NCI-H146 (cell line): ENCODE measurements at places on chromosomes 5 and 9.

DNA sequence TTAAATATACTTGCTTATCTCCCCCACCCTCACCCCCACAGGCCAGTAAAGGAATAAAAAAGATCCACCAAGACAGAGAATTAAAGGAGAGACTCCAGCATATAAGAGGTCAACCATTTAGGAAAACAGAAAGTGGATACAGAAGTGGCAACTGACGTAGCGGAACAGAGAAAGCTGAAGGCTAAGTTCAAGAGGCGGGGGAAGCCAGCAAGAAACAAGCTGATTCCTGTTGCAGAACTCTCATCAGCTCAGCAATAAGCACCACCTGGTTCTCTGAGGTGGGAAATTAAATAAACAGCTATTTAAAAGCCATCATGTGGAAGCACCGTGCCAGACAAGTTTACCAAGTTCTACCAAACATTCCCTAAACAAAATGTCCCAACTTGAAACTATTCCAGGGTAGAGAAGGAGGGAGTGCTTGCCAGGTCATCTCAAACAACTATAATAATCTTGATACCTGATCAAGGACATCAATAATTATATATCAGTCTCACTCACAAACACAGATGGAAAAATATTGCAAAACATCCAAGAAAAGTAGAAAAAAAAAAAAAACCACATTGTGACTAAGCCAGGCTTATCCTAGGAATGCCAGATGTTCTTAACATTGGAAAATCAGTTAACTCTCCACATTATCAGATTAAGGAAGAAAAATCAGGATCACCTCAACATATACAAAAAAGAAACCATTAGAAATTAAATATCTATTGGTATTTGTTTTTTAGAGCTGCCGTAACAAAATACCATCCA lies 7.3 kb upstream of the ARL15 start:
- DNase-seq, result no peak

- DNase-seq, result no peak
Observed at GRCh38 chr9:89312222-89312571, 1.2 kb downstream of the CKS2 start.

DNA sequence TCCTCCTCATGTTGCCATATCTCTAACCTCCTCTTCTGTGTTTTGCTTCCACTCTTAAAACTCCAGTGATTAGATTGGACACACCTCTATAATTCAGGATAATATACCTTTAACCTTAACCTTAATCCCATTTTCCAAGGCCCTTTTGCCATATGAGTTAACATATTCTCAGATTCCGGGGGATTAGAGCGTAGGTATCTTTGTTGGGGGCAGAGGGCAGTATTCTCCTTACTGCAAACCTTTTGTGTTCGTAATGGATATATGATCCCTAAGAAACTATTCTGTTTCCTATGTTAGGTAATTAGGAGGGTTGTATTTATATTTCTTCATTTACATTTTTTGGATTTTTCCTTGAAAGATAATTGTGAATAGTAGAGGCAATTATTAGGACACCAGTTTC lies 99.5 kb downstream of the VPS13A start:
- no peak for DNase-seq

- peak; percentile 87 for DNase-seq
Observed at GRCh38 chr5:124662181-124662781, 84.2 kb downstream of the ZNF608 start.

DNA sequence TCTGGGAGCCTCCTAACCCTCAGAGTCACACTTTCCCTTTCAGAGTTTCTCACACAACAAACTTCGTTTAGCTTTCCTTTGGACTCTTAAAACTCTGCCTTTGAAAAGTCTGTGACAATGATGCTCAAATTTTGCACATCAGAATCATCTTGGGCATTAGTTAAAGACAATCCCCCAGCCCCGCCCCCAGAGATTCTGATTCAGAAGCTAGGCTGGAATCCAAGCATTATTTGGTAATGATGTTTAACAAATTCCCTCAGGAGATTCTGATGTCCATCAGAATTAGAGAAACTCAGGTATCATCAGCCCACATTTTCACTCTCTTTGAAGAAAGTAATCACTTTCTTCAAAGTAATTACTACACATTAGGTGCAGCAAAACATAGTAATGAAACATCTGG lies 9.6 kb upstream of the PLPP1 start:
- no peak for DNase-seq

- DNase-seq, result no peak
Observed at GRCh38 chr9:73093740-73094379, 57.8 kb upstream of the ANXA1 start.

GRCh38 chr5:39282561-39282960 lies 63.2 kb upstream of the FYB1 start:
- DNase-seq, result no peak

GRCh38 chr5:143222287-143223231 lies 180.9 kb downstream of the NR3C1 start:
- peak; percentile 44 for DNase-seq

- peak; percentile 30 for DNase-seq
Observed at GRCh38 chr9:131178382-131178781, 53.0 kb downstream of the NUP214 start.

DNA sequence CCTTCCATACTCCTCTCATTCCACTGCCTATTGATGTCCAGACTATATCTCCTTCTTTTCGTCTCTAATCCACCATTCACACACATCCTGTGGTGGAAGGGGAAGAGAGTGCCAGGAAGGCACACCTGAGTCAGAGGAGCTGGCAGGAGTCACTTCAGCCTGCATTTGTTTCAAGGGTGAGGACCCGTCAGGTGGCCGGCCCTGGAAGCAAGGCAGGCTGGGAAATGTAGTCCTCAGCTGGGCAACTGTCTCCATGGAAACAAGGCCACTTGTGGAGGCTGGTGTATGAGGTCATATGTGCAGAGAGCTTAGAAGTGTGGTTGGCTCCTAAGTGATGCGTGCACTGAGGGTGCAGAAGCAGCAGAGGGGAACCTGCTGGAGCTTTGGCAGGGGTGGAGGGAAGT lies 278.4 kb downstream of the NSG2 start:
- peak; percentile 3 for DNase-seq

GRCh38 chr9:104879555-104880309 lies 48.2 kb downstream of the ABCA1 start:
- DNase-seq, result no peak

- no peak for DNase-seq
Observed at GRCh38 chr5:6296524-6296923, 81.8 kb downstream of the MED10 start.

DNA sequence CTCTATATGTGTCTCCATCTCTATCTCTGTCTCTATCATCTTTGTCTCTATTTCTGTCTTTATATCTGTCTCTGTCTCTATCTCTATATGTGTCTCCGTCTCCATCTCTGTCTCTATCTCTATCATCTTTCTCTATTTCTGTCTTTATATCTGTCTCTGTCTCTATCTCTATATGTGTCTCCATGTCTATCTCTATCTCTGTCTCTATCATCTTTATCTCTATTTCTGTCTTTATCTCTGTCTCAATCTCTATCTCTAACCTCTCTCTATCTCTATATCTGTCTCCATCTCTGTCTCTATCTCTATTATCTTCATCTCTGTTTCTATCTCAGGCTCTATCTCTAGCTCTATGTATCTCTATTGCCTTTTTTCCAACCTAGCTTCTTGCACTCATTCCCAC lies 37.0 kb downstream of the IRX4 start:
- no peak for DNase-seq

DNA sequence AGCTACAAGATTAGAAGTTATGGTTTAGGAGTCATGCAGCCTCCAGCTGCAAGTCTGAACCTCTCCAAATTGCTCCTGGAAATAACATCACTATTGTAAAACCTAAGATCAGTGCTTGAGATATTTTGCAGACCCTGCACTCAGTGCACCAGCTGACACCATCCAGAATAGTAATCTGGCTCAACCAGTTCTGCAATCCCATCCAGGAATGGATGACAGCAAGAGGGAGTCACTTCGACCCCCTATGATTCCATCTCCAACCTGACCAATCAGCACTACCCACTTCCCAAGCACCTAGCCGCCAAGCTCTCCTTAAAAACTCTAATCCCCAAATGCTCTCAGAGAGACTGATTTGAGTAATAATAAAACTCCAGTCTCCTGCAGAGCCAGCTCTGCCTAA lies 37.9 kb upstream of the NR4A3 start:
- DNase-seq, result no peak

DNA sequence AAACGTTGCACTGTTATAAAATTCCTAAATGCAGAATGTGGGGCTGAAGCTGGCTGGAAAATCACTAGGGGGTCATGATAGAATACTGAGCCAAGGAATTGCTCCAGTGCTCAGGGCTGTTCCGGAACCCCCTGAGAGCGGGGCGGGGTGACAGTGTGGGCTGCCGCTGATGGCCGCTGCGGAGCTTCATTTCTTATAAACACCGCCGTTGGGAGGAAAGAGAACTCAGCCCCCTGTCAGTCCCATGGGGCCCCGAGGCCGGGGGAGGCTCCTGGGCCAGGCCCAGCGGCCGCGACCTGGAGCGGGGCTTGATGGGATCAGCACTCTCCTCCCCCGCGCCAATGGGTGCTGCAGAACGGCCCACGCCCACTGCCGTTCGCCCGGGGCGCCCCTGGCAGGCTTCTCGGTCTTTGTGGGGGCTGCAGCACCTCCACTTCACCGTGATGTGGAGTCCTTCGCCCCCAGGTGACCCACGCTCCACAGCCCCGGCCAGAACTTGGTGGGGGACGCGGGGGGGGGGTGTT lies 5.2 kb upstream of the IRF1 start:
- peak; percentile 73 for DNase-seq

DNA sequence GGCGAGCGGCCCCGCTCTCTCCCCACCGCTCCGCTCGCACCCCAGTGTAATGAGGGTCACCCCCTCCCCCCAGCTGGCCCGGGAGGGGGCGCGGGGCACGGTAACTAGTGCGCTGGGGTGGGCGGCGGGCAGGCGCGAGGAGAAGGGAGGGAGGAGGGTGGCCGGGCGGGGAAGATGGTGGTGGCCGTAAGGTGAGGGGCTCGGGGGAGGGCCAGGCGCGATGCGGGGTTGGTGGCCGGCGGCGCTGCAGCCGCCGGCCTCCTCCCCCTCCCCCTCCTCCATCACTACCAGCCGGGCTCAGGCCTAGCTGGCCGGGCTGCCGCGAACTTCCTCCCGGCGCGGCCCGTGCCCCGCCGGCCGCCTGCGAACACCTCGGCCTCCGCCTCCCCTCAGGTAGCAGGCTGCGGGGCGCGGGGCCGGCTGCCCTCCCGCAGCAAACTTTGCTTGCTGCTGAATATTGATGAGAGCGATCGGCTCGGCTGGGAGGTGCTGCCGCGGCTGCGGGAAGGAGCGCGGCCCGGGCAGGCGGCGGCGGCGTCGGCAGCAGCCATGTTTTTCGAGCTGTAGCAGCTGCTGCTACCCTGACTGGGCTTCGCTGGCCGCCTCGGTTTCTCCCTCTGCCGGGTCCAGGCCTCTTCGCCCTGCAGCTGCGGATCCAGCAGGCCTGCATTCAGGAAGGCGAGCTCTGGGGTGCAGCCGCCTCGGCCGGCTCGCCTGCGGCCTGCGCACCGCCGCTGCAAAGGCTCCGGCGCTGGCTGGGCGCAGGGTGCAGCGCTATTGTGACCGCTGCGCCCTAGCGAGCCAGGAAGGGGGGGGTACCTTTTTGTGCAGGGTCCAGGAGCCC lies 502 bp downstream of the NSD1 start:
- peak; percentile 55 for DNase-seq

- peak; percentile 73 for DNase-seq
Observed at GRCh38 chr9:31032206-31032605, 1352.2 kb upstream of the ACO1 start.

- DNase-seq, result no peak
Observed at GRCh38 chr5:154830596-154830995, 19.8 kb downstream of the FAXDC2 start.

DNA sequence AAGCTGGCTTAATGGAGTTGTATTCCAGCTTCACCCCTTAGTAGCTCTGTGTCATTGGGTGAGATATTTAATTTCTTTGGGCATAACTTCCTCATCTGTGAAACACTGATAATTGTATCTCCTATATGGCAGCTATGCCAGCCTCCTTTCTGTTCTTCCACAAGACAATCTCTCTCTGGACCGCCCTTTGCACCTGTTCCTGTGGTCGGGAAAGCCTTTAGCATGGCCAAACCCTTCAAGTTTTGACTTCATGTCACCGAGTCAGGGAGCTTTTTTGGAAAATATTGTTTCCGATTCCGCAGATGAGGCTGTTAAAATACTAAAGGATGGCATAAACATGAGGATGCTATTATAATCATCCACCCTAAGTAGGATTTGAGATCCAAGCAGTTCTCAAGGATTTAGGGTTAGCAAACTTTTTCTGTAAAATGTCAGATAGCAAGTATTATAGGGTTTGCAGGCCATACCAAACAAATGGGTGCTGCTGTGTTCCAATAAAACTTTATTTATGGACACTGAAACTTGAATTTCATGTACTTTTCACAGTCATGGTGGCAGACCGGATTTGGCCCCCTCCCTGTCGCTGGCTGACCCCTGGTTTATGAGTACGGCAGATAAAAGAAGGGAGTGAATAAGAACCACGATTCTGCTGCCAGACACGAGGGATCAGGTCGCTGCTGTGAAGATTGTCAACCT lies 695 bp upstream of the NDFIP1 start:
- no peak for DNase-seq

- no peak for DNase-seq
Observed at GRCh38 chr5:17252543-17252942, 35.1 kb downstream of the BASP1 start.

DNA sequence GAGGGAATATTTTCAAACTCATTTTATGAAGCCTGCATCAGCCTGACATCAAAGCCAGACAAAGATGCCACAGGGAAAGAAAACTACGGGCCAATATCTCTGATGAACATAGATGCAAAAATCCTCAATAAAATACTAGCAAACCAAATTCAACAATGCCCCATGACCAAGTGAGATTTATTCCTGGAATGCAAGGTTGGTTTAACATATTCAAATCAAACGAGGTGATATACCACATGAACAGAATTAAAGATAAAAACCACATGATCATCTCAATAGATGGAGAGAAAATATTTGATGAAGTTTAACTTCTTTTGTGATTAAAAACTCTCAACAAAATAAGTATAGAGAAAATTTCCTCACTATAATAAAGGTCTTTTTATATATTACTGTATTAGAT lies 792.0 kb upstream of the ZNF608 start:
- DNase-seq, result no peak

- peak; percentile 97 for DNase-seq
Observed at GRCh38 chr9:38068701-38069628, at the start of gene SHB. TSS of gene SHB (minus strand) at chr9:38069227. CDS start at chr9:38068645, 582 bp downstream.

GRCh38 chr5:90844931-90845330 lies 286.3 kb downstream of the ADGRV1 start:
- DNase-seq, result no peak

DNA sequence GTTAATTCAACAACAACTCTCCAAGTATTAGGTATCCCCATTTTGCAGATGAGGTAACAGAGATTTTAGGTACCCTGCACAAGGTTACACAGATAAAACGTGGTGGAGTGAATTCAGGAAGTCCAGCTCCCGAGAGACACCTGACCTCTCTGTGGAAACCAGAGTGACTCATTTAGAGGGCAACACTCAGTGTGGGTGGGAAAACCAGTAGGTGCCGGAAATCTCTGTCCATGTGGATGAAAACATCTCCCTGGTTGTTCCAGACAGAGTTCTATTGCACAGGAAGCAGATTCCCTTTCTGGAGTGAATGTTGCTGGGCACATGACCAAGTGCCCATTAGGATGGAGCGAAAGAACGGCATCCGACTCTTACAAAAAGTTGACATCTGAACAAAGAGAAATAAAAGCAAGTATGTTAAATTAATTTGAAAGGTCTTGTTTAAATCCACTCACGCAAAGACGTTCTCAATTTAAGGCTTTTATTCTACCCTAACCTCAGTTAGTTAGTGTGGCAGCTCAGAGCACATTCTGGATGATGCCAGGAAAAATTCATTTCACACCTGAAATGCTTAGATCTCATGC lies 391.9 kb upstream of the WWC1 start:
- DNase-seq, result no peak
